Activated naive CD4-positive, alpha-beta T cell treated with anti-CD3 and anti-CD28 coated beads, Interleukin-2, amount 50 U/mL, for 16 hours (primary cell): ENCODE measurements at places on chromosomes 3 and 15.

DNA sequence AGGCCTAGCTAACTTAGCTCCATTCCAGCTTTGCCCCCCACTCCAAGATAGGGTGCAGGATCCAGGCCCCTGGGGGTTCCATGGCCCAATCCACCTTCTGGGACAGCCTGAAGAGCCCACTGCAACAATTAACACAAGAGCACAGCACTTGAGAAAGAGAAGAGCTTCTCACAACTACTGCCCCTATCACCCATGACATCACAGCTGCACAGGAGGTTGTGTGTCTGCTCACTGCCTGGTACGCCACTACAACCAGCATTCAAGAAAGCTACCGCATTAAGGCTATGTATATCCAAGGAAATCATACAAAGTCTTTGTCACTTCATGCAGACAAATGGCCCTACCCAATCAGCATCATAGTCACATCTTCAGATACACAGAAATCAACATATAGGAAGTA, 62.0 kb downstream of the MYO5A start:
- no peak for DNase-seq

GRCh38 chr3:161540594-161540993, 44.0 kb downstream of the OTOL1 start:
- no peak for DNase-seq

GRCh38 chr3:136255672-136256406, 5.7 kb downstream of the PCCB start:
- no peak for DNase-seq

DNA sequence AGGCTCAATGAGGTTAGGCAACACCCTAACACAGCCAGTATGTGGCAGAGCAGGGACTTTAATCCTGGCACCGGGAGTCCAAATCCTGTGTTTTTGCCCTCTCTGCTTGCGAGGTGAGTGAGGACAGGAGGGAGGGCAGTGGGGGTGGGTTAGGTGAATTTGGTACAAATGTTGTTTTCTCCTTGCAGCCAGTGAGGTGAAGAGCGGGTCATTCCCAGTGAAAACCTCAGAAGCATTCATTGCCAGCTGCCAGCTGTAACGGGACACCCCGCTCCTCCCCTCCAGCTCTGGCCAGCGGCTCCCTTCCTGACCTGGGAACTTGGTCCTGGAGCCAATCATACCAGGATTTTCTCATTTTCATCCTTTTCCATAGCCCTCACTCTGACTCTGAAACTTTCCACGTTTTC, 45.7 kb upstream of the RAB6B start:
- no peak for DNase-seq

- DNase-seq: no peak
These were observed 128.4 kb upstream of the ZBED2 start for GRCh38 chr3:111723293-111724215.

- DNase-seq: no peak
These were observed 13.4 kb downstream of the SEC62 start for GRCh38 chr3:169980055-169980454.

- DNase-seq: no peak
These were observed 13.2 kb upstream of the TRANK1 start for GRCh38 chr3:36957862-36958686.

DNA sequence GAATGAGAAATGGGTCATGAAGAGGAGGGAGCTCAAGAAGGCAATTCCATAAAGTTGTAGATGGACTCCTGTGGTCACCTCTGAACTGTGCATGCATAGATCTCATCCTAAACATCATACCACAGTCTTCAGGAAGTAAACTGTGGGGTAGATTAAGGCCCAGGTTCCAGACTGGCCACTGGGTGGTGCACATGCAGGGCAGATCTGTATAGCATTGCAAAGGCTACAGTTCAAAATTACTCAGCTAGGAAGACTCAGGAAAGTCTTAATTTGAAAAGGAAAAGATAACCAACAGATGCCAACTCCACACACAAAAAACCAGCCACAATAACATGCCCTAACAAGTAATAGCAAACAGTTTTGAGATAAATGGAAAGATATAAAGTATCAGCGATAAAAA, 20.3 kb downstream of the KY start:
- no peak for DNase-seq

DNA sequence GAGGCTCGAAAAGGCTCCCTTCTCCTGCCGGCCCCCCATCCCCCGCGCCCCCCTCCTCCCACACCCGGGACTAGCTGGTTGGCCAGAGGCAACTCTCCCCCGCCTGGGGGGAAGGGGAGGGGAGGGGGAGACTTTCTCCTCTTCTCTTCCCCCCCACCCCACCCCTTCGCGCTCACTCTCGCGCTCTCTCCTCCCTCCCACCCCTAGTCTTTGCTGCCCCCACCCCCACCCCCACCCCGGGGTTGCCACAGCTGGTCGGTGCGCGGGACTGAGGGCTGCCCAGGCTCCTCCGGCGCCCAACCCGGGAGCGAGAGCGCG, 710 bp downstream of the MECOM start:
- DNase-seq: no peak

DNA sequence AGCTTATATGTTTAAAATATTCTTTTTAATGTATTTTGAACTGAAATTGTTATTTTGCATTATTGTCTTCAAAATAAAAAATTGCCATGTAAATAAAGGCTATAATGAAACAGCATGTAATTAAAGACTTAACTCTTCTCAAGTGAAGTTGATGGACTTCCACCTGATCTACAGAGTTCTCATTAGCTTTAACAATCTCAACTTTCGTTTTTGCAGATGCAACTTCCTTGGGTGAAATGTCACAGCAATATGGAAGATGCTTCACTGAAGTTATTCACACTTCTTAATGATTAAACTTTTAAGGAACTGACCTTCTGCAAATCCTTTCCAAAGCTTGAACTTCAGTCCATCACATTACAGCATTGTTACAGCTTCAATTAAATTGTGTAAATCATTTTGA, 63.6 kb downstream of the OSTN start:
- DNase-seq: no peak

DNA sequence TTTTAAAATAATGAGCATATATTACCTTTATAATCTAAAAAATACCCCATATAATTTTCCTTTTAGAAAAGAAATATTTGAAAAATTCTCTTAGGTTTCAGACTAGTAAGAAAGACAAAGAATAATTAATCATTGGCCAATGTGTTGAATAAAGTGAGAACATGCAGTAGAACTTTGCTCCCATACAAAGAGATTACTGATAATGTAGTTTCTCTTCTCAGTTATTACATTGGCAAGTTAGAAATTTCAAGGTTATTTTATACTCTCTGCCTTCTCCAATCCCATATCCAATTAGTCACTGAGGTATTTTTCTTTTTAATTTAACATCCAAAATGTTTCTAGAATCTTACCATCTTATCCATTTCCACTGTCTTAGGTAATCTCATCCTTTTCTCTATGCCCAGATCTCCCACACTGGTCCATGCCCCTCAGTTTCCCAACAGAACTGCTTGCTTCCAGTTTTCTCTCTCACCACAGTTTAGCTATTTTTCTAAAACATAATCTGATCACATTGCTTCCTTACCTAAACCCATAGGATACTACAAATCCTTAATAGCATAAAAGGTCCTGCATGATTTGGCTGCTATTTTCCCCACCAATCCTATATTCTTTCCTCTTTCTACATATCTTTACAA, 10.8 kb downstream of the XRN1 start:
- no peak for DNase-seq

GRCh38 chr3:101271728-101272127, 48.6 kb downstream of the IMPG2 start:
- DNase-seq: no peak

GRCh38 chr15:83657549-83657948, 3.6 kb downstream of the ADAMTSL3 start:
- DNase-seq: no peak

DNA sequence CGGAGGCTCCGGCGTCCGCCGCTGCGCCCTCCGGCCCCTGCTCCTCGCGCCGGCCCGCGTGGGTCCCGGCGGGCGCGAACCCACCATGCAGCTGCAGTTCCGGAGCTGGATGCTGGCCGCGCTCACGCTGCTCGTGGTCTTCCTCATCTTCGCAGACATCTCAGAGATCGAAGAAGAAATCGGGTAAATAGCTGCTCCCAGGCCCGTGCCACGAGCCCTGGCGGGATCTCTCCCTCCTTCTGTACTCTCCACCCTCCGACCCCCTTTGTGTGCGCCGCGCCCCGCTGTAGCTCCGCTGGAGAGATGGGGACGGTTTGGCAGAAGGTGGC, 263 bp downstream of the ST8SIA2 start:
- DNase-seq: no peak

DNA sequence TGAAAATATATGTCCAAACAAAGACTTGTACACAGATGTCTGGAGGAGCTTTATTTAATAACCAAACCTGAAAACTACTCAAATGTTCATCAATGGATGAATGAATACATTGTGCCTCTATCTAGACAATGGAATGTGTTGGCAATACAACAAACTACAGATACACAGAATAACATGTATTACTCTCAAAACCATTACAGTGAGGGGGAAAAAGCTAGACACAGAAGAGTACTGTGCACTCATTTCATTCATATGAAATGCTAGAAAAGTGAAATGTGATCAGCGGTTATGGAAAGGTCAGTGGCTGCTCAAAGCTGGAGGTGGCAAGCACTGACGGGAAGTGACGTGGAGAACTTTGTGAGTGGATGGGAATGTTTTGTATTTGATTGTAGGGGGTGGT, 13.2 kb downstream of the STOML1 start:
- DNase-seq: no peak

- DNase-seq: no peak
These were observed 869.1 kb downstream of the TBL1XR1 start for GRCh38 chr3:176328198-176328597.

GRCh38 chr15:88920186-88920891, 7.2 kb upstream of the MFGE8 start:
- DNase-seq: no peak

- DNase-seq: no peak
These were observed 17.8 kb downstream of the DIPK2A start for GRCh38 chr3:143989461-143989860.

- DNase-seq: no peak
These were observed 40.0 kb downstream of the TKT start for GRCh38 chr3:53215816-53216215.

GRCh38 chr15:58947179-58947578, 13.7 kb upstream of the SLTM start:
- DNase-seq: no peak

DNA sequence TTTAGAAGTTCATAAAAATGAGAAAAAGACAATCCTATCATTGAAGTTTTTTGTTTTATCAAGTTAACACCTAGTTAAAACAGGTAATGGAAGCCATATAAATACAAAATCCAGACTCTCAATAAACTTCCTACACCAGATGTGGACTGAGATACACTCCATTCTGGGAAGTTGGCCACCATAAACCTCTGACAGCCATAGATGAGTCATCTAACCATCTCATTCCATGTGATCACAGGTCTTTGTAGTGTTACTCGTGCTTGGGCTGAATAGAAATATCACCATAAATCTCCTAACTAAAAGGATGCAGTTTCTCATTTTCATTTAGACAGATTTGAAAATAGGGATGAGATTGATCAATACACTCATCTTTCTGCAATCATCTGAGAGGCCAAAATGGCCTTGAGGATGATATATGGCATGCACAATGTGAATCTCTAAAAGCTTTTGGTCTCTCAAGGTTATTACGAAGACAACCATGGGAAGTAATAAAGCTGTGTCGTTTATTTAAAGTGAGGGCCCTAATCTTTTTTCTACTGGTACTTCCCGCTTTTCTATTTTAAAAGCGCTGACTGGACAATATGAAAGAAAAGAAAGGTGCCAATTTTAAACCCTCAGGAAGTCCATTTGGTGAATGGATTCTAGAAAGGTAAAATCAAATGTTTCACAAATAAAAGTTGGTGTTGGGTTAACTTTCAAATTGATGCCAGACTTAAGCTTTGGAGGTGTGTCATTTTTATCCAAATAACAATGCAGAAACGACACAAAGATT, 155.5 kb downstream of the POLR2M start:
- no peak for DNase-seq

- DNase-seq: no peak
These were observed 25.0 kb upstream of the UACA start for GRCh38 chr15:70788114-70789049.

- peak; percentile 18 for DNase-seq
These were observed 155.6 kb upstream of the STT3B start for GRCh38 chr3:31377045-31377642.

DNA sequence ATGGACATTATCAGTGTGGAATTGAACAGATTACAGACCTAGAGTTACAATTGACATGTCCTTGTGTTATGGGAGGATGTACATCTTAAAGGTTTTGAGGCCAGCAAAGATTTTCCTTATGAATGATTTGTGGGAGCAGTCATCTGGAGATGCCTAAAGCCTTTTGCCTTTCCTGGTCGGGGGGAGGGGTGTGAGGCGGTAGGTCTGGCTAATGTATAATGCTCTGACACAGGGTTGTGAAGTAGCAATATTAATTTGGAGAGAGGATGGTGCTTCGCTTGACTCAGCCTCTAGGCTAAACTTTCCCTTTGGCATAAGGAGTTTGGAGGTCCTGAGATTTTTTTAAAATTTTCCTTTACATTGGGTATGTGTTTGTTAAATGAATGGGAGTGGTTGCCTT, 23.3 kb downstream of the FBXO22 start:
- DNase-seq: no peak
